Activated CD4-positive, alpha-beta T cell treated with anti-CD3 and anti-CD28 coated beads for 1 hour (primary cell): ENCODE measurements at places on chromosomes 4 and X.

GRCh38 chr4:147117431-147117830 is 171.8 kb upstream of the TTC29 start:
- no peak for DNase-seq

DNA sequence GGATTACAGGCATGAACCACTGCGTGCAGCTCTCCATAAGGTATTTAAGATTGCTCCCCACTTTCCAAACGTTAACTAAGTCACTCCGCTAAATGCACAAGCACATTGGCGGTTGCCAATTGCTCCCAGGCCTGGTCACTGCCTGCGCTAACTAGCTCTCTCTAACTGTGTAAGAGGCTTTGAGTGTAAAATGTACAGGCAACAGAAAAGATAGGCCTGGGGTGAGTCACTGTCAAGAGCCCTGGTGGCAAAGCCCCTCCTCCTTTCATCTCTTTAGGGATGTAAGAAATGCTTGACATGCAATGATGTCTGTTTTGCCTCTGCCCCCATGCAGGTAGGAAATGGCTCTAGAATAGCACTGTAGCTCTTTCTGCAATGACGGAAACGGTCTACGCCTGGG is 329.7 kb upstream of the GATB start:
- no peak for DNase-seq

- no peak for DNase-seq
These were observed 133.6 kb upstream of the QRFPR start for GRCh38 chr4:121514443-121514842.

- no peak for DNase-seq
These were observed 9.0 kb downstream of the TSC22D3 start for GRCh38 chrX:107766470-107767150.

DNA sequence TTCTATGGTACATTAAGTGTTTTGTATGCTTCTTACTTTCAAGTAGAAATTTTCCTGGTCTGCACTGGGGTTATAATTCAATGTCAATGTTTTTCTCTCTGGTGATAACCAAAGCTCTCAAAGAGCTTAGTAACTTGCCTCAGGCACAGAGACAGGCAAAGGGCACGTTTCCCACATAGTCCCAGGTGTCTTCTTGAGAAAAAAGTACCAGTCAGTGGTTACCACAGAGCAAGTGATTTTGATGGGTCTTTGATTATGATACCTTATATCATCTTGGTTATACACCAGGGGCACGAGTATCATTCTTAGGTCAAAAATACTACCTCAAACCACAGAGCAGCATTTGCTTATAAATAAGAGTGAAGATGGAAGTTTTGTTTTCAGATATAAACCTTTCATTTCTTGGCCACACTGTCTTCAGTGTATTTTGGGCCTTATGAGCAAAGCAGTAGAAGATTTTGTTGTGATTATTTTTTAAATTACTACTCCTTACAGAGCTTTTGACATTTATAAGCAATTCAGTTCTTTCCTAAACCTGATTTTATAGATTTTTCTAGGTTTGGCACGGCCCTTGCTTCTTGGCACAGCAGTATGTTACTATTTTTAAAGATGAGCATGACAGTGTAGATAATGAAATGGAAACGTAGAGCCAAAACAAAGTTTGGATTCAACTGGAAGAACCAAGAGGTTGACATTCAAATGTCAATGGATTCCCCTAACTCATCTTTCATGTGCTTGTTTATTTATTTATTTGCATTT is 85.3 kb upstream of the TLL1 start:
- DNase-seq = no peak

- no peak for DNase-seq
These were observed 131.8 kb upstream of the MAD2L1 start for GRCh38 chr4:120198411-120198810.

DNA sequence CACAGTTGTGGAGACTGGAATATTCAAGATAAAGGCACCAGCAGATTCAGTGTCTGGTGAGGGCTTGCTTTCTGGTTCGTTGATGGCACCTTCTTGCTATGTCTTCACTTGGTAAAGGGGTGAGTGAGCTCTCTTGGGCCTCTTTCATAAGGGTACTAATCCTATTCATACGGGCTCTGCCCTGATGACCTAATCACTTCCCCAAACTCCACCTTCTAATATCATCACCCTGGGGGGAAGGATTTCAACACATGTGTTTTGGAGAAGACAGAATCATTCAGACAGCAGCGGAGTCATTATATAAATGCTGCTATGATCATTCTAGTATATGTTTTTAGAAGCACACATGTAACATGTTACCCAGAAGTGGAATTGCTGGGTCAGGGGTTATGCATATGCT is 295.3 kb upstream of the CTSO start:
- DNase-seq = no peak

DNA sequence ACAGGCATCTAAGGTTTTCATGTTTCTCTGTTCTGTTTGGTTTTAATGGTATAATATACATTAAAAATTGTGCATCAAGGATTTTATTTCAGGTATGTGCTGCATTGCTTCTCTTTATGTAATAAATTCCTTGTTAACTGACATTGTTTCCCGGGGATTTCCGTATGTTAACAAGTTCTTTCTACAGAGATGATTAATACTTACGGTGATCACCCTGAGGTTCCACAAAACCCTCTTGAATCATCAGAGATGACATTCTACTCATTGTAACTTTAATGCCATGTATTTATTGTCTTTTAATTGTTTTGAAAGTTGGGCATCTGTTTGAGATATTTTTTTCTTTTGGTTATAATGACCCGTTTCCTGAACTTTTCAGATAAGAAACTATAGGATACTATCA is 37.5 kb downstream of the ARHGAP10 start:
- DNase-seq = no peak

GRCh38 chr4:77159806-77160205 is 2.8 kb downstream of the CCNG2 start:
- DNase-seq = no peak

DNA sequence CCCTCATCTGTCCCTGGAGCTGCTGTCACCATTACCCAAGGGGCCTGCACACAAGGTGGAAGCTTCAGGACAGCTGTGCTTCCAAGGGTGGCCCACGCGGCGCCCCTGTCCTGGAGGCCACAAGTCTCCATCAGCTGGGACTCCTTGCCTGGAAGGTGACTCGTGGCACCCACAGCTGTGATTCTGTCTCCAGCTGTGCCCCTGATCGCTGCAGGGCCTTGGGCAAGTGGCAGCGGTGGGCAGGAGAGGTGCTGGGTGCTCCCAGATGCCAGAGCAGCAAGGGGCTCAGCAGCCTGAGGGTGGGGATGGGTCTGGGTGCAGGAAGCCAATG is 9.0 kb upstream of the DUSP9 start:
- DNase-seq = no peak

DNA sequence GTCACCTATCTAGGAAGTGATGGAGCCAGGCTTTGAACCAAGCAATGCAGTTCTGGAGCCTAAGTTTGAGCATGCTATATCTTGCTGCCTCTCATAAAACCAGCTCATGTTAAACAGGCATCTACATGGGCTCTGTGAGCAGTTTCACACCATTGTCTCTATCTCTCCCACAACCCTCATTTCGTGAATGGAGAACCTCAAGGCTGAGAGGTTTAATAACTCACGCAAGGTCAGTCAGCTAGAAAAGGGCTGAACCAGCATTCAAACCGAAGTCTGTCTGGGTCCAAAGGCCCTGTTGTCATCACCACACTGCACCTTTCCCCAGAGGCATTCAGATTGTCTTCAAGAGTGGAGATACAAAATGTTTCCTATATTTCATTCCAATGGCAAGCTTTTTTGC is 369.2 kb downstream of the MID1IP1 start:
- no peak for DNase-seq

DNA sequence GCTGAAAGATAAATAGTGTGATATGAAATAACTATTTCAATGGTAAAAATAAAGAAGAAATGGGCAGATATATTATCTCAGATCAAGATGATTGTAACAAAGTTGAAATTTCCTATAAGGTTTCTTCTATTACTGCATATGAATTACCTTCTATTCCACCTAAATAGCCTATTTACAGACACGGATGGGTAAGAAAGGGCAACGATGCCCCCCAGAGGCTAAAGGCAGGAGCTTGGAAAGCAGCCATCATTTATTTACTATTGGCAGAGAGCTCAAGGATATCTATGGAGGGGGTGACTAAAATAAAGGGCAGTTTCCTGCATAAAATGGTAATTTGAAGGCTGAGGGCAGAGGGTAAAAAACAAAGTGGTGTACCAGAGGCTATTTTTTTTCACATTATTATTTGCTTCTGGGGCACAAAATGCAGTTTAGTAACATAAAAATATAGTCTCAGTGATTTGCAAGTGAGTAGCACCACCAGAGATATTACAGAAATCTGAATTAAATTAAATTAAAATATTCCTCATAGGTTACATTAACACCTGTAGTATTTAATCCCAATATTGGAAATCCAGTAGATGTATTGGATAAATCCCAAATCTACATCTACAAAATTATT is 123.1 kb downstream of the BTC start:
- peak; percentile 33 for DNase-seq

GRCh38 chrX:9171841-9172463 is 138.0 kb upstream of the FAM9B start:
- DNase-seq = no peak

DNA sequence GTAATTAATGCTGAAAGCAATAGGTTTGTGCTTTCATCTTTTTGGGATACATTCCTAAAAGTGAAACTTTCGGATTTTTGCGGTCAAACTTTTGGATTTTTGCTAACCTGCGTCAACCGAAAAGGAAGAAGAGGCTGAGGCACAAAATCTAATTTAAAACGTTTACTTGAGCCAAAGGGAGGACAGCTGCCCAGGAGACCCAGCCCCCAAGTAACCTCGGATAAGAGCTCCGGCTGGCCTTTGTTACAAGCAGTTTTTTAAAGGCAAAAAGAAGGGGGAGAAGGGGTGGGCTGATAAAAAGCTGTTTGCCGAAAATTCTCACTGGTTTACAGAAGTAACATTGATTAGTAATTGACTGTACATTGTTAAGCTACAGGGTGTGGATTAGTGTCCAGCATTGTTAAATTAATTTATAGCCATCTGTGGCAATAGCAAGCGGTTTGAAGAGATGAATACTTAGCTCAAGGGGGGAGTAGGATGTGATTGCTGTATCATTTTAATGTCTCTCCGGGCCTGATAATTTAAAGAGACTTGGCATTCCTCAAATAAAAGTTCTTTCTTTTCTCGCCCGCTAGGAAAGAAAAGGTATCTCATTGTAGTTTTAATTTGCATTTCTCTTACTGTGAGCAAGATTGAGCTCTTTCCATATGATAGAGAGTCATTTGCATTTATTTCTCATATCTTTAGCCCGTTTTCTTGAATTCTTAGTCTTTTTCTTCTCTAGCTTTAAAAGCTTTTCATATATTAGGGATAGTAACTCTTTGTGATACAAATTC is 59.1 kb upstream of the USP9X start:
- no peak for DNase-seq

- DNase-seq = no peak
These were observed 117.3 kb downstream of the SNCA start for GRCh38 chr4:89719536-89720090.

DNA sequence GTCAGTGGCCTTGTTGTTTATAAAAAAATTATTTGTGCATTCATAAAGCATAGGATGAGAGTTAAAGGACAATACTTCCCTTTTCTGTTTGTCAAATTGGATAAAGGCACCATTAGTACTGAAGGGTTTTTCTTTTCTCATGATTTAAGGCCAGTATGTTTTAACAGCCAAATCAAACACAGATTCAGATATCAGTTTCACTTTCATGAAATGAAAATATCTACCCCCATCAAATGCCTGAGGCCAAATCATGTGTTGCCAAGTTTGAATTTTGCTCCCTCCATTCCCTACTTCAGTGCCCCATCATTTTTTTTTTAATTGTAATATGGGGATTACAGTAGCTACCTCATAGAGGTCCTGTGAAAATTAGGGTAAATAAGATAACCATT is 745.9 kb downstream of the RPA4 start:
- no peak for DNase-seq

- DNase-seq = no peak
These were observed 100.3 kb downstream of the SORBS2 start for GRCh38 chr4:185711726-185712125.

GRCh38 chrX:19720661-19721060 is 166.7 kb downstream of the SH3KBP1 start:
- DNase-seq = no peak

DNA sequence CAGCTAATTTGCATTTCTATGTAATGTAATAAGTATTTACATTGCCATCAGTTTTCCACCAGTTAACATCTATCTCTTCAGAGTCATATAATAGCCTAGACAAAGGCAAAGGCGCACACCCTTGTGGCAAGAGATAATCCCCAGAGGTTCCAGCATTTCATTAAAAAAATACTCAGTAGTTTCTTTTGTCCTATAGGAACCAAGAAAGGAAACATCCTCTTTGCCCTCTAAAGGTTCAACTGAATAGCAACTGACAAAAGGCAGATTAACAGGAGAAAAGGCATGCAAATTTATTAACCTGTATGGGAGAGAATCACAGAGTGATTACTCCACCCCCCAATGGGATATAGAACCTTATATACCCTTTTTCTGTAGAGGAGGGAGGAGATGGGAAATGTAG is 48.4 kb downstream of the MAGEB17 start:
- no peak for DNase-seq

DNA sequence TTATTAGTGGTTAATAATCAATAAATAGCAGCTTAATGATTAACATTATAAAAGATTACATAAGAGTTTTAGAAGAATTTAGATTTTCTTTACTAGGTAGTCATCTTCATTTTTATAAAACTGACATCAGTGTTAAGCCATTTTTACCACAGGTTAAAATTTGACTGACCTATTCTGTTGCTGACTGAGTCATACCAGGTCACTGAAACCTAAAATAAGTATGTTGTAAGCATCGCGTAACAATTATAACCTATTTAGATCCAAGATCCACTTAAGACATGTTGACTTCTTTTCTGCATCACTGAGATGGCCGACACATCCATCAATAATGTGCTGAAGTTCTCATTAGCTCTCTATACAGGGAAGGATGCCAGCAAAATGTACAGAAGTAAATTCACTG is 36.7 kb downstream of the ARX start:
- no peak for DNase-seq

DNA sequence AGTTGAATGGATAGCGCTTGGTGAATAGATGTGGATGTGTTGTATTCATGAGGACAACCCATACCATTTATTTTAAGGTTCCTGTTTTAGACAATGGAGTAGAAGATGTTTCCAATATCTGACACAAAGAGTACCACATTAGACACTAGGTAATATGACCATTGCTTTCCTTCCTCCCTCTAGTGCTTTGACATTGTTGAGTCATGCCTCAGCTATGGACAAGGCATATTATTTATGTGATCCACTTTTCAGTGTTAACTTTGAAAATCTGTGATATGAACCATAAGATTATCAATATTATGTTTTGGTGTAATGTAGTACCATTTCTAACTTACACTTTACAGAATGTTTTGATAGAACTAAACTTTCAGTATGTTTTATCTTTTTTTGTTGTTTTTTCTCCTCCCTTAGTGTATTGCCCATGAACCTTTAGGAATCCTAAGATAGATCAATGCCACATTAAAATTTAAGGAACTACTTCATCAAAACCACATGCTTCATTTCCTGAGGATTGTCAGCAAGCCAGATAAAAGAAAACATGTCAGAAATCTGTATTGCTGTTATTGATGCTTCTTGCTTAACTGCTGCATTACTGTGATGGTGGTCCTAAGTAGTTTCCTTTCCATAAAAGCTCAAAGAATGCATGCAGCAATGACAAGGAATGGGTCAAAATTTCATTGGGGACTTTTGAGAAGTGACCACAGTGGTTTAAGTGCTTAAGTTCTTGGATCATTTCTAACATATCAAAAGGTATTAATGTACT is 105.0 kb downstream of the PCDH7 start:
- no peak for DNase-seq
